ENCODE measurements at places on chromosomes 11 and 22. TPM values are rescaled to one million over a fixed set of nuclear protein-coding genes. Genes with fewer than 3 reads are reported as not detected.

ME3 gene
- 15.3 TPM for polyA plus RNA-seq

PLCB3 gene
- 12.2 TPM for polyA plus RNA-seq

DNA sequence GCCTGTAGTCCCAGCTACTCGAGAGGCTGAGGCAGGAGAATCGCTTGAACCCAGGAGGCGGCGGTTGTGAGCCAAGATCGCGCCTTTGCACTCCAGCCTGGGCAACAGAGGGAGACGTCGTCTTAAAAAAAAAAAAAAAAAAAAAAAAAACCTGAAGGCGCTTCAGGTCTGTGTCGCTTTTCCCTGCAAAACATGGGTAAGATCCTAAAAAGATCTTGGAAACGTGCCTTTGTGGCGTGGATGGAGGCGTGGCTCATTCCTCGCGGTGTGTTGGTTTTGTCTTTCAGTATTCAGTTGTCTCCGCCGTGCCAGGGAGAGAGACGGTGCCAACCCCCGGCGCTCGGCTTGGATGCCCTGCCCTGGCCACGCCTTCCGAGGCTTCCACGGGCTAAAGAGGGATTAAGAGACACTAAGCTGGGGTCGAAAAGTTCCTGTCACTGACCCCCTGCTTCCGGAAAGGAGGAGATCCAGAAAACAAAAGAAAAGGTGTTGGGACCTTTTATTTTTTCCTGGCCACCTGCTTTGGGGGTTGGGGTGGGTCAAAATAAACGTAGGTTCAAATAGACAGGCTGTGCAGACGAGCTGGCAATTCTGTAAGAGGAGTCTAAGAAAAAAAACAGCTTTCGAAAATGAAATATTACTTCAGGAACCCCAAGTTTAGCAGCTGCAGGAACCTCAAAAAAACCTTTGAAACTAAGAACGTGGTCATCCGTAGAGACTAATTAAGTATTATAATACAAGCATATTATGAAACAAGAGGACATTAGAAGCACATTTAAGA lies 1.1 kb upstream of the SLC35F2 start:
- H3K36me3 ChIP-seq, result no peaks in the 10 kb centered on the region
- peaks cover 31% of the 10 kb centered on the region for H3K4me1 ChIP-seq
- no peaks in the 10 kb centered on the region for H3K27me3 ChIP-seq
- H3K4me3 ChIP-seq, result peak overlapping the region; percentile 78
- DNase-seq, result peak; percentile 53

DNA sequence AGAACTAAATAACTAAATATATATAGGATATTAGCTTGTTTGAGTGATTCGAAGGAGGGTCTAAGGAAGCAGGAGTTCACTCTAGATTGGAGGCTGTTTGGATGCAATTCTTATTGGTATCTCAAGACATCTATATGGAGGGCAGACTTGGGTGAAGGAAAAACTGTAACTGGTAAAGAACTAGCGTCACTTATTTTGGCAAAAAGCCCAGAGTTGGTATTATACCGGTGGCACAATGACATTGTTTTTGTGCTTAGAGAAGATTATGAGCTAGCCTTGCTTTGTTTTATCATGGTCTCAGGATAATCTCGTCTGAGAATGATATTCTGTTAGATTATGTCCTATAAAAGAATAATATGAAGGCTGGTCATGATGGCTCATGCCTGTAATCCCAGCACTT lies 6.0 kb upstream of the SLC35F2 start:
- no peak for DNase-seq
- no peaks in the 10 kb centered on the region for H3K27me3 ChIP-seq
- no peak overlapping the region for H3K4me3 ChIP-seq
- H3K27ac ChIP-seq, result no peak overlapping the region

DNA sequence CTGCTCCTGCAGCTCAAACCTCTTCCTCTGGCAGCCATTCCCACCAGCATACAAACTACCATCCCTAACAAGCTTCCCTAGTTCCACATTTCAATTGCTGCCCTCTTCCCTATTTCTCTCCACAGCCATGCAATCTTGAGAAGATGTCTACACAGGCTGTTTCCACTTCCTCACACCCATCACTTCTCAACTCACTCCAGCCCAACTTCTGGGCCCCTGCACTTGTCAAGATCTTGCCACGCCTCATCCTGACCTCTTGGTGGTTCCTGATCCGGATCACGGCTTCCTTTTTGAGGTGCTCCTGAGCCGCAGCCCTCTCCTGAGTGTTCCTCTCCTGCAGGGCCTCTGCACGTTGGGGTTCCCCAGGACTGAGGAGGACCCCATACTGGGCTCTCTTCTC lies 22.6 kb downstream of the RPL27A start:
- H3K27ac ChIP-seq, result peak overlapping the region; percentile 94
- no peaks in the 10 kb centered on the region for H3K27me3 ChIP-seq
- H3K4me1 ChIP-seq, result peaks cover 83% of the 10 kb centered on the region
- peaks cover 78% of the 10 kb centered on the region for H3K36me3 ChIP-seq

DNA sequence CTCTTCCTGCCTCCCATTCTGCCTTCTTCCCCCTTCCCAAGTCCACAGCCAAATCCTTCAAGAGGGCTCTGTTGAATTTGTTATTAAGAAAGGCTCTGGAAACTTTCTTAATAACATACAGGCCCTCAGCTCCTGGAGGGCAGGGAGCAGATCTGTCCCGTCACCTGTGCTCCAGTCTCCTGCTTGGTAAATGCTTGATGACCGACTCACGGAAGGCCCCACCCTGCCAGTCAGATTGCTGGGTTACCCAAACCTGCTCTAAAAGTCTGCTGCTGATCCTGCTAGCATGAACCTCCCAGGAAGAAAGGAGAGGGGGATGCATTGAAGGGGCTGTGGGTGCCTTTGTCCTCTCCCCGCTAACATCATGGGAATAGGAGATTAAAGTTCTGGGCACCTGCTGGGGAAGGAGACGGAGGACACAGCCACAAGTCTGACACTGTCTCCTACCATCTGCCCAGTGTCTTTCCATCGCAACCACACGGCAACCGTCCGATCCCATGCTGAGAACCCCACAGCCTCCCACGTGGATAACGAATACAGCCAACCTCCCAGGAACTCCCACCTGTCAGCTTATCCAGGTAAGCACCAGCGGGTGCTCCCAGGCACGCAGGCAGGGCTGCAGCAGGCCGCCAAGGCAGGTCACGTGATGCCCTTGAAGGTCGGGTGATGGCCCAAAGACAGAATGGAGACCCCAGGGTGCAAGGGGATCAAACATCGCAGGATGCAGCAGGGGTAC lies 22.5 kb downstream of the CD5 start:
- no peak overlapping the region for H3K27ac ChIP-seq
- no peaks in the 10 kb centered on the region for H3K27me3 ChIP-seq
- H3K4me3 ChIP-seq, result no peak overlapping the region
- H3K4me1 ChIP-seq, result peaks cover 28% of the 10 kb centered on the region
